Heart left ventricle (tissue), 16 donors: ENCODE measurements at places on chromosomes 12 and 14.

DNA sequence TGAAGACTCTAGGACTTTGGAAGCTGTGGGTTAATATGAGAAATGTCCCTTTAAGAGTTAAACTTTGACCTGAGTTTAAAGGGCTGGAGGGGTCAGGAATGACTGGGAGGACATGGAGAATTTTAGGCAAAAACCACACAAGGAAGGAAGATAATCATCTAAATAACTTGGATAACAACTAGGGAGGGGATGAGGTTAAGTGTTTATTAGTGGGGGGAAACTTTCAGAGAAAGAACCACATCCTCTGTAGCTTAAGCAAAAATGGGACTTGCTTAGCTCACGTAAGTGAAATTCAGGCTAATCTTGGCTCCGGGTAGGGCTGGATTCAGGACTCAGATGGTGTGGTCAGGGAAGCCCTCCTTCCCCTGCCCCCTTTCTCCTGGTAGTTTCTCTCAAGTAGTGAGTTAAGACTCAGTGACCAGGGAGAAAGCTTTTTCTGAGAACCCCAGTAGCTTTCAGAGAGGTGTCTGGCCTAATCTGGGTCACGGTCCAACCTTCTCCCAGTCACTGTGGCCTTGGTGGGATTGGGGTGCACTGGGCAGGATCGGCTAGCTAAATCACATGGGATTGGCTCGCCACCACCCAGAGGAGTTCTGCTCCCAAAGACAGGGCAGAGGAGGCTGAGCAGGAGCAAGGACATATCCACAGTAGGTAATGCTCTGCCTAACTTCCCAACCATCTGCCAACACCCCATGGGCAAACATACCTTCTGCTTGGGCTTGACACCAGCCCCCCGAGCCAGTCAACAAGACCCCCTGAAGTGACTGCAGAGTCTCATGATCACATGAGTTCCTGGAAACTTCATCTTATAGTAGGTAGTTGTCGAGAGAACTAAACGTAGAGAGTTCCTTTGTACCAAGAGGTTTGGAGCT lies 52.8 kb downstream of the ARF6 start:
- H3K27me3 ChIP-seq = no peaks in the 10 kb centered on the region
- no peak for DNase-seq
- H3K4me1 ChIP-seq = peaks cover 30% of the 10 kb centered on the region
- H3K36me3 ChIP-seq = no peaks in the 10 kb centered on the region
- H3K4me3 ChIP-seq = no peak overlapping the region

DNA sequence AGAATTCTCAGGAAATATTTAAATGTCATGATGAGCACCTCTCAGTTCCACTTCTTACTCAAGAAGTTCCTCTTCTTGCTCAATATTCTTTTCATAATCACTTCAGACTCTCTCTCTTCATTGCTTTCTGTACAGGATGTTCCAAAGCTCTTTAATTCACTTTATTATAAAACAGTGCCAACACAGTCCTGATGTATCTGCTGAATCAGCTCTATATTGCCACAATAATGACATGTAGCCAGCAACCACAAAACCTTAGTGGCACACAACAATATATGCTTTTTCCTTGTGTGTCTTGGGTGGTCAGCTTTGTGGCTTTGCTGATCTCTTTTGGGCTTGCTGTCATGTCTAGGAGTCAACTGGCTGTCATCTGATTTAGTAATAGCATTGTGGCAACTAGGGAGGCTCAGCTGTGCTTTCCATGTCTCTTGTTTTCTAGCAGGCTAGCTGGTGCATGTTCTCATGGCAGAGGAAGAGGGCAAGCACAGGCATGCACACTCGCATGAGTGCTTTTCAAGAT lies 52.8 kb upstream of the SLC2A13 start:
- no peak for DNase-seq
- H3K27me3 ChIP-seq = no peaks in the 10 kb centered on the region
- no peak overlapping the region for H3K4me3 ChIP-seq
- no peaks in the 10 kb centered on the region for H3K36me3 ChIP-seq
- no peak overlapping the region for H3K27ac ChIP-seq
- no peaks in the 10 kb centered on the region for H3K4me1 ChIP-seq

GRCh38 chr12:109681986-109682707 lies 31.5 kb upstream of the FAM222A start:
- no peak overlapping the region for H3K4me3 ChIP-seq
- no peaks in the 10 kb centered on the region for H3K4me1 ChIP-seq
- no peak for DNase-seq

- no peak overlapping the region for H3K27ac ChIP-seq
- DNase-seq = no peak
- no peaks in the 10 kb centered on the region for H3K4me1 ChIP-seq
- H3K36me3 ChIP-seq = no peaks in the 10 kb centered on the region
- no peak overlapping the region for H3K4me3 ChIP-seq
- H3K27me3 ChIP-seq = no peaks in the 10 kb centered on the region
These were observed 87.9 kb upstream of the HSPB8 start for GRCh38 chr12:119090865-119091264.
